KG1 (cell line): ENCODE measurements at places on chromosomes 1 and 21.

- no peak for DNase-seq
Observed at GRCh38 chr1:179817056-179817455, 60.5 kb downstream of the TOR1AIP2 start.

- no peak for DNase-seq
Observed at GRCh38 chr1:119827010-119827409, 15.8 kb upstream of the REG4 start.

GRCh38 chr1:192489748-192490147 is 85.8 kb upstream of the RGS1 start:
- peak; percentile 17 for DNase-seq

- no peak for DNase-seq
Observed at GRCh38 chr1:110130113-110130591, 17.9 kb downstream of the UBL4B start.

- DNase-seq = no peak
Observed at GRCh38 chr1:30900931-30901560, 7.5 kb downstream of the SDC3 start.

- no peak for DNase-seq
Observed at GRCh38 chr1:215276582-215276981, 194.0 kb downstream of the KCNK2 start.

GRCh38 chr1:206006946-206007345 is 3.8 kb upstream of the RAB7B start:
- no peak for DNase-seq

GRCh38 chr1:103525114-103525606 is 339 bp upstream of the RNPC3 start:
- DNase-seq = peak; percentile 17
